NCI-H2171 (cell line): ENCODE measurements at places on chromosomes 5 and 9.

DNA sequence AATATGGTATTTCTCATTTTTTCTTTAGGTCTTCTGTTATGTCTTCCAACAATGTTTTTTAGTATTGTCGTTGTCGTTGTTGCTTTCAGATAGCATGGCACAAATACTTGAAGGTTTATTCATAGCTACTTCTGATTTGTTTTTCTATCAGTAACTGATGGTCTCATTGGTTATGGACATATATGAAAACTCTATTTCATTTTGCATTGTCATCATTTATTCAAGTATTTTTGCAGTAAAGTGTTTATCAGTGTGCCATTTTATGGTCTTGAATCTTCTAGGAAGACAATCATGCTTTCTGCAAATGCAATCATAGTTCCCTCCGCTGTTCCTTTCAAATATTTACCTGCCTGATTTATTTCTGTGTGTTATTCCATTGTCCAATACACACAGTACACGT lies 44.0 kb upstream of the PRUNE2 start:
- no peak for DNase-seq

GRCh38 chr5:172870715-172871461 lies 36.8 kb downstream of the ERGIC1 start:
- no peak for DNase-seq

- peak; percentile 18 for DNase-seq
Observed at GRCh38 chr9:79111653-79112052, 460.1 kb upstream of the TLE4 start.

DNA sequence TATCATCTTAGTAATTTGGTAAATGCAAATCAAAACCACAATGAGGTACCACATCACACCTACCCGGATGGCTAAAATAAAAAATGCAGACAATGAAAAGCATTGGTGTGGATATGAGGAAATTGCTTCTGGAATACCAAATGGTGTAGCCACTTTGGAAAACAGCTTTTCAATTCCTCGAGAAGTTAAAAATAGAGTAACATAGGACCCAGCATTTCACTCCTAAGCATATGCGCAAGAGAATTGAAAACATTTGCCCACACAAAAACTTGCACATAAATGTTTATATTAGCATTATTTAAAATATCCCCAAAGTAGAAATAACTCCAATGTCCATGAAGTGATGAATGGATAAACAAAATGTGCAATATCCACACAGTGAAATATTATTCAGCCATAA lies 608.7 kb downstream of the ISL1 start:
- no peak for DNase-seq

DNA sequence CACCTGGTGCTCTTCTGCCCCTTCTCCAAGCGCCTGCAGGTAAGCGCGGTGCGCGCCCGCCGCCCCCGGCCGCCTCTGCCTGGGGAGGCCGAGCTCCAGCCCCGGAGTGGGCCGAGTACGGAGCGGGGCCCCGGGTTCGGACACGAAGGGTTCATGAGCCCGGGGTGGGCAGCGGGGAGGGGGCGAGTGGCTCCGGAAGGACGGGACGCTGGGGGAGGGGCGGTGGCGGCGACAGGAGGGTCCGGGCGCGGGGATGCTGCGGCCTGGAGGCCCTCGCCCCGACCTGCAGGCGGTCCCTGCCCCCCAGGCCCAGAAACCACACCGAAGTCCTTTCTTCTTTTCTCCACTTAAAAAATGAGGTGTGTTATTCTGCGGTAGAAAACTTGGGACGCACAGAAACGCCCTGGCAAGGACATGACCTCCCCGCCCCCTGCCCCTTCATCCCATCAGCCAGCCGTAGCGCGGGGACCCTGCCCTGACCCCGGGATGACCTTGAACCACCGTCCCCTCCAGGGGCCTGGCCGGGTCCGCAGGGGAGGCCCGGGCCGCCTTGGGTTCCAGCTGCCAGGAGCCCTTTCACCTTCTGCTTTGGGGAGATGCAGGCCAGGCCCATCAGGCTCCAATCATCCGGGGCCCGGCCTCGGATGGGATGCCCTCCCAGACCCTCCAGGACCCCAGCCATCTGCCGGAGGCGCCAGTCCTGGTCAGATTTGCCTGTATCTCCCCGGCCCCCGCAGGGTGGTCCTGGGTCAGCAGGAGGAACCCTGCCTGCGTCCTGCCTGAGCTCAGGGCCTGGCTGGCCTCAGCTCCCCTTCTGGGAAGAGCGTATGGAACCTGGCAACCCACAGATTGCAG lies 545 bp downstream of the DIPK1B start:
- no peak for DNase-seq

DNA sequence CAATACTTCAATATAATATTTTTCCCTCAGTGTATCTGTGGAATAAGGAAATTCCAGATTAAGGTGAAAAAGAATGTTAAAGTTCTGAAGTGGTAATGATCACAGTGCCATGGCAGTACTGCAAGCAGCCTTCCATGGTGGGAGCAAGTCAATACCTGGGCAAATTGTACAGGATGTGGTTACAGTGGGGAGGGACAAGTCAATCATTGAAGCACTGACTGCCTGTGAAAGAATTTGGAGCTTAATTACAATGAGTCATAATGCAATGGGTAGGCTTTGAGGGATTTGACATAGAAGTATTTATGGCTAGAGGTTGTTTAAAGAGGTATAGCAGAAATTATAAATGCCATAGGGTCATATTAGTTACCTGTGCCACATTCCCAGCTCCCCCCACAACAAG lies 786.5 kb upstream of the ACO1 start:
- no peak for DNase-seq

- no peak for DNase-seq
Observed at GRCh38 chr9:129885018-129885669, 49.9 kb downstream of the USP20 start.

GRCh38 chr5:88094906-88095496 lies 173.6 kb downstream of the TMEM161B start:
- DNase-seq = no peak

DNA sequence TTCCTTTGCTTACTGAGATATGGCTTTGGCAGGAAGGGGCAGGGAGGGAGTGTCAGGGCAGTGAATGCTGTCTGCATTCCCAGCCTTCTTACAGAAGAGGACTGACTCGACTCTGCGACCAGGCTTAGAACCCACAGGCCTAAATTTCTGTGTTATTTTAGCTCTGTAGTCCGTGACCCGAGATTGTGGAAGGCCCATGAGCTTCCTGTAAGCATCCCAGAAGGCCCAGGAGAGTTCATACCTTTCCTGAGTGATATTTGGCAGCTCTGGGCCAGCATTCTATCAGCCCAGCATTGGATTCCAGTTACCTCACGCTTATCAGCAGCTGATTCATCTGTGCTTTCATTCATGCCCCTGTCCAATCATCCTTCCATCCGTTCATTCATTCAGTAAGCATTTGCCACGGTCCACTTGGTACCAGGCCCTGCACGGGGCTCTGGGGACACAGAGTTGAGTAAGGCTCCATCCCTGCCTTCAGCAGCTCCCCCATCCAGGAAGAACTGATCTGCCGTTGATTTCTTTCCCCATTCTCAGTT lies 28.2 kb upstream of the RPL26L1 start:
- no peak for DNase-seq

DNA sequence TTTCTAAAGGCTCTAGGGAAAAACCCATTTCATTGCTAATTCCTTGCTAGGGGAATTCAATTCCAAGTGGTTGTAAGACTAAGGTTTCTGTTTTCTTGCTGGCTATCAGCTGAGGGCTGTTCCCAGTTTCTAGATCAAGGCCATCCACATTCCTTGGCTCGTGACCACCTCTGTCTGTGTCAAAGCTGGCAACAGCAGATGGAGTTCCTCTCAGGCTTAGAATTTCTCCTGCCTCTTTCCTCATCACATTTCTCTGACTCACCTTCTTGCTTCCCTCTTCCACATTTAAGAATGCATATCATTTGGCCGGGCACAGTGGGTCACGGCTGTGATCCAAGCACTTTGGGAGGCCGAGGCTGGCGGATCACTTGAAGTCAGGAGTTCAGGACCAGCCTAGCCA lies 19.0 kb downstream of the DAB2IP start:
- DNase-seq = no peak

DNA sequence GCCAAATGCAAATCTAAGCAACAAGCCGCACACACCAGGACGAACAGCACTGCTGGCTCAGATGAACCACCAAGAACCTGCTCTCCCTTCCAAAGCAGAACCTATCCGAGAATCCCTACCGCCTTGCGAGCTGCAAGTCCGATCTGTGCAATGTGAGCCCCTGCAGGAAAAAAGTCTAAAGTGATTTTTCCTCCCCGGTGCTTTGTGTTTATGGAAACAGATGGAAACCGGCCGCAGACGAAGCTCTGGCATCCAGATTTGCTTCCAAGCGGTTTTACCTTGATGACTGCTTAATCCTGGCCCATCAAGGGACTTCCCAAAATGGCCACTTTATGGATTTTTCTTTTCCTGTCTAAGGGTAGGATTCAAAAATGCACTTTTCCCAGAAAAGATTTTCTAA lies 112.5 kb downstream of the VAV2 start:
- DNase-seq = no peak

DNA sequence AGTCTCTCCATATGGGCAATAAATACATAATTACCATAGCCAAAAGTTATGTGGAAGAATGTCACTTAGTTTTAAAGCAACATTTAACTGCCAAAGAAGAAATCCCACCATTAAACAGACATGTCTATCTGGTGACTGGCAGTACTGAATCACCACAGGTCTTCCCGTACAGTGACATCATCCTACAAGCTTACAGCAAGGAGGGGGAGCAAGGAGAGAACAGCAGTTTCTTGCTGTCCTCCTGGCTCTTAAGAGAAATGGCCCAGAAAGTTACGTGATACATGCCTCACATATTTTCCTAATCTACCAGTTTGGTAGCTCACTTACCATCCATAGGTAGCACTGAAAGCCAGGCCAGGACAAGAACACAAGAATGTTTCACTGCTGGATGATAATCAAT lies 671.0 kb downstream of the DMRTA1 start:
- no peak for DNase-seq

DNA sequence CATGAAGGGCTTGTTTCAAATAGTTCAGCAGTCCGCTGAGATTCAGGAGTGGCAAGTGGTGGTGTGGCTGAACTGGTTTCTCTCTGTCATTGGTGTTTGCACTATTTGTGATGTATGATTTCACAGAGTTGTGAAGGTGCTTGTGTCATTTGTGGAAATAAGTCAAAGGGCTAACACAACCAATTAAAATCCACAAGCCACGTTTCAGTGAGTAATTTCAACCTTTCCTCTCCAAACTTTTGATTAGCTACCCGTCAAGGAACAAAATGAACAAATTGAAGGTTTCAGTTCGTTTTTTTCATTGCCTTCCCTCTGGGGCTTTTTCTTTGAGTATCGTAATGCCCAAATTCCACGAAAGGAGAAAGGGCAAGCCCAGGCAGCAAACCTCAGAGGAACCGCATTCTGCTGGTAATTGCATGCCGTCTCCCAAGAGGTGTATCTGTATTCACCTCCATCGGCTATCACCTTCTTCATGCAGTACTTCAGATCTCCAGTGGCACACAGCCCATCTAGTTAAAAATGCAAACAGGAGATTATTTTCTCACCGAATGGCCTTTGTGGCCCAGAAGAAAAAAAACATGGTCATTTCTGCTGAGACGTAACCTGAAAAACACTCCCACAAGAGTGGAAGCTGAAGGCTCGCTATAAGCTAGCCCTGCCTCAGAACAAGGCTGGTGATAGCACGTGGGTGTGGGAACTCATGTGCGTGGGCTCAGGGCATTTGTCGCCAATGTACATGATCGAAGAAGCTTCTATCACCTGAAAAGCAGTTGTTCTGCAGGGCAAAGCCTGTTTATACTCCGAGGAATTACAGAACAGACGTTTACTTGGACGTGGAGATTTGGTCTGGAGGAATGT lies 197.1 kb downstream of the NR3C1 start:
- no peak for DNase-seq

DNA sequence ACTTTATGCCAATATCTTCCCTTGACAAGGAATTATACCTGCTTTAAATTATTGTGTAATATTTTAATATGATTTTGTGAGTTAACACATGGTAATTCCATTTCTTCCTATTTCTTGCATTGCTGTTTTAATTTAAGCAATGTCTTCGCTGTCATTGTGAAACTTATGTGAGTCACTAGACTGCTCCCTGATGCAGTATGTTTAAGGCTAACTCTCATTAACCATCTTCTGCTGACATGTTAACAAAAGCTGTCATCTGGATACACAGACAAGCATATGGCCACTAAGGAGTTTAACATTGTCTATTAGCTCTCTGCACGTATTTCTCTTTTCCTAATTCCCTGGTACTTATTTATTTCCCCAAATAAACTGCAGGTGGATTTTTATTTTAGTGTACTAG lies 980.8 kb upstream of the CTNND2 start:
- no peak for DNase-seq
